ENCODE measurements at places on chromosomes 6 and 20.

DNA sequence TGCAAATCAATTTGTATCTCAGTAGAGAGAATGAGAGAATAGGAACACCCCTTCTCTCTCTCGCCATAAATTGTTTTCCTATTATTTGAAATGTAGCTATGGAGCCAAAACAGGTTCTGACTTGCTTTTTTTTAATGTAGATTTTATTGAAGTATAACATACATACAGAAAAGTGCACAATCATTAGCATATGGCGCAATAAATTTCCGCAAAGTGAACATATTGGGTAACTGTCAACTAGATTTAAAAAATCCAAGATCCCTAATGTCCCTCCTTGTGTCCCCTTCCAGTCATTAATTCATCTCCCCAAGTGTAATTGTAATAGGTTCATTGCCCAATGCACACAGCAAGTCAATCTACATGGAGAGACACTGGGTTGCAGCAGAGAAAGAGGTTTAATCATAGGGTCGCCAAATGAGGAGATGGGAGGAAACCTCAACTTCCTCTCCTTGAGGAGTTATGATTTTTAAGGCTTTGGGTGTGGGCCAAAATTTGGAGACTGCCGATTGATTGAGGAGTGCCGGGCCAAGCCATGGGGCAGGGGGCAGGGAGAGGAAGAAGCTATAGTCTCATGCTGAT, 43.3 kb upstream of the TGM3 start:
- no peak for DNase-seq

DNA sequence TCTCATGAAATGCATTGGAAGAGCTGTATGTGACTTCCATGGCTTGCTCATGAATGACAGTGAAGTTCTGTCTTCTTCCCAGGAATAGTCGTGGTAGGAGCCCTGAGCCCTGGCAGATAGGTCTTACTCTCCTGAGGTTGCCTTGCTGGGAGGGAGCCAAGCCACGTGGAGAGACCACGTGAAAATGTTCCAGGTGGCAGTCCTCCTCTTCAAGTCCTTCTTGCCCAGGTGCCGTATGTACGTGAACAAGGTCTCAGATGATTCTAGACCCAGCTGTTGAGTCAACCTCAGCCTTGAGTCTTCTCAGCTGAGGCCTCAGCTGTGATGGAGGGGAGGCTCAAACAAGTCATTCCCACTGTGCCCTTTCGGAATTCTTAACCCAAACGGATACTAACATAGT, 192.4 kb upstream of the PRDM1 start:
- no peak for DNase-seq

DNA sequence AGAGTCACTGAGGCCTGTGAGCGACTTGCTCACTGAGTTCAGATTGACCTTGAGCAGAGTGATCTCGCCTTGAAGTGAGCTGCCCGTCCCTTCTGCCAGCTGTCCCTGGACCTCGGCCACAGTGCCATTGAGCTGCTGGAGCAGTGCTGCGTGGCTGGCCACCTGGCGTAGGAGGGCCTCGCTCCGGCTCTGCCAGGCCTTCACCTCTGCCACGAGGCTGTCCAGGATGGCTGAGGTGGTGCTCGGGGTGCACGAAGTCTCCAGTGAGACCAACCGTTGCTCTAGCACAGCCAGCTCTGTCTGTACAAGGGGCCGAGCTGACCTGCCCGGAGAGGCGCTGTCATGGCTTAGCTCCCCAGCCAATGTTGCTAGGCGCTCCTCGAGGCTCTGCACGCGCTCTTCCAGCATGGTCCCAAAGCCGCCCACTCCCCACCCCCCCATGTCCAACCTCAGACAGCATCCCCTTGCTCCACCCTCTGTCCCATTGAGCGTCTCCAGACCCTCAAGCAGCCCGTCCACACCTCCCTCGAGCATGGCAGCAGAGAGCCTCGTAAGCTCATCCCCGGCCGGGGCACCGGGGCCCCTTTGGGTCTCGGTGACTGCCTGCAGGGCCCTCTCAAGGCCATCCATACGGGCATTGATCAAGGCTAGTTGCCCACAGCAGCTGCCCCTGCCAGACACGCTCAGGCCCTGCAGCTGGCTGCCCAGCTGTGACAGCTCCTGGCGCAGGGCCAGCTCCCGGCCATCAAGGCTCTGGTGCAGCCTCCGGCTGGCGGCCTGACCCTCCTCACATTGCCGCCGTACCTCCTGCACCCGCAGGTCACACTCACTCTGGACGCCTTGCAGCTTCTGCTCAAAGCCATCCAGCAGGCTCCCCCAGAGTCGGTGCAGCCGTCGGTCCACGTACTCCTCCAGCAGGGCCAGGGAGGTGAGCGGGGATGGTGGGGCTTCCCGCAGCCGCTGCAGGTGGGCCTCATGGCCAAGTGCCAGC, 4.6 kb downstream of the EMILIN3 start:
- no peak for DNase-seq

DNA sequence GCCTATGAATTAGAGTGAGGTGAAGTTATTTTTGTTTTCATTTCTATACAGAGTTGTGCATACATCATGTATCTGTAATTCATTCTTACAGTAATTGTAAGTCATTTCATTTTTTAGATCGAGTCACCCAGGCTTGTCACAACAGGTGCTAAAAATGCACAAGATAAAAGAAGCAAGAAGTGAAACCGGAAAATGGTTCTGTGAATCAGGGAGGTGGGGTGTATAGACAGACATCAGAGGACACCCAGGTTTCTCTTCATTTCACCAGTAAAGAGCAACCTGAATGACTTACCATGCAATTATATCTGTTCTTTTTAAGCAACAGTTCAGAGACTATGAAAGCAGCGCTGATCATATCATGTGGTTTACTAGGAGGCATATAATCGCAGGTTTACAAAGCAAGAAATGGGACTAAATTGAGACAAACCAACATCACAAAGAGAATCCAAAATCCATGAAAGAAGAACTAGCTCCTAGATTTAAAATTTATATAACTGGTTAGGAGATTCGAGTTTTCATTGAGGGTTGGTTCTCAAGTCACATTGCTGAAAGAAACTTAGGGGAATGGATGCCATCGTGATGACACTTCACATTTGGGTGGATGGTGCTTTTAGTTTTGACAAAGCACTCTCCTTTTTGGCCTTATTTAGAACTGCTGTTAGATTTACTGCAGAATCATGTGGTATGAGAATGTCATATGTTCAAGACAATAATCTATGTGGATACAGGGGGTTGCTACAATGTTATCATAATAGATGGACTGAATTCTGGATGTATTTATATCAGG, 27.9 kb upstream of the TBC1D7 start:
- DNase-seq = no peak

- no peak for DNase-seq
Measured at GRCh38 chr6:150654608-150655007, 54.9 kb downstream of the PLEKHG1 start.

- no peak for DNase-seq
Measured at GRCh38 chr20:5434116-5434515, 117.4 kb upstream of the PROKR2 start.

- no peak for DNase-seq
Measured at GRCh38 chr20:50802289-50802688, 7.4 kb downstream of the BCAS4 start.

DNA sequence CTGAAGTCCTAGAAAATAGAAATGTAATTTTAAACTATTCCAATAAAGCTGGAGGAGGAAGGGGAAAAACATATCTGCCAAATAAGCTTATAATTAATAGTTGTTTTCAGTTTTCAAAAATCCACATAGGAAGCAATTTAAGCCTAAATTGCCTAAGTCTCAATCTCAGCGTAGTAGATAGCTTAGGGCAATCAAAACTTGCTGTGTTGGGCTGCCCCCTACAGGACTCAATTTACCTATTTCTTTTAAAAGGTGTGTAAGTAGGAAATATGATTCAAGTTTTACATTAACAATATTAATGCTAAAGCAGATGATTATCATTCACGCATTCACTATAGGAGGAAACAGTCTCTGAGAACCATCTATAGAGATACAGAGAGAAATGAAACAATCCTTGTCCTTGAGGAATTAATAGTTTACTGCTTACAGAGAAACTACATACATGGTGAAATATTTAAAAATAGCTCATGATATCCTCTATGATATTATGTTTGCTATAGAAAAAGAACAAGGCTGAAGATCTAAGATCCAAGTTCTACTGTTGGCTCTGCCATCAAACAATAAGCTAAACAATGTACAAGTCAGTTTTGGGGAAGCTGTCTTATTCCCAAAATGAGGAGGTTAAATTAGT, 102.1 kb downstream of the ATG5 start:
- no peak for DNase-seq

- no peak for DNase-seq
Measured at GRCh38 chr6:34576286-34576955, 20.3 kb upstream of the SPDEF start.

DNA sequence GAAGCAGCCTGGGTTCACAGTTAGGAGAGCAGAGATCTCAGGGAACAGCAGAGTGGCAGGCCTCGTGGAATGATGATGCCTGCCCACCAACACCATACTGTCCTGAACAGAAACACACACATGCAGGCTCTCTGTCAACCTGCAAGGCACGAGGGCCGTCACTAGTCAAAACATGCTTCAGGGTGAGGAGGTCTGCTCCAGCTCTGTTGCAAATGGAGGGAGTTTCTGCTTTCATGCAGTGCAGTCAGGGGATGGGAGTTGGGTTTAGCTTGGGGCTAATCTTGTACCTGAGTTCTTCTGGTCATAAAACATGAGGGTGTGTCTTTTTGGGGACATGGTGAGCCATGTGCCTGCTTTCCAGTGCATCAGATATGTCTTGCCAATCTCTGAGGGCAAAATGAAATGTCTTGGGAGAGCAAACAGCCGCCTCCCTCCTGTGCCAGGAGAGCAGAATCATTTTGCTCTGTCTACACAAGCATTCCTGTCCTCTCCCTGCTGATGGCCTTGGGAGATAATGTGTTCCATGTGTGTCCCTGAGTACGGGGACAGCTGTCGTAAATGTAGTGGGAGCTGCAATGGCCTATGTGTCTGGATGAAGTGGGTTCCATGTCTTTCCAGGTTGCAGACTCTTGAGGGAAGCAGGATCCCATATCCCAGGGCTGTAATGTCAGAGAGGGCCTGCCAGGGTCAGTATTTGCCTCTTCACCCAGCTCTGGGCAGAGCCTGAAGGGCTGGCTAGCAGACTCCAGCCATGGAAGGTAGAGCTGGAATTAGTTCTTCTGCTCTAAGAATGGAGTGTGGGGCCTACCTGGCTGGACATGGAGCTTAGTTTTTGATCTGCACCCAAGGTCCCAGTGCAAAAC, 40.6 kb downstream of the MAFB start:
- DNase-seq = no peak

GRCh38 chr6:12653486-12653885, 63.1 kb upstream of the PHACTR1 start:
- no peak for DNase-seq

DNA sequence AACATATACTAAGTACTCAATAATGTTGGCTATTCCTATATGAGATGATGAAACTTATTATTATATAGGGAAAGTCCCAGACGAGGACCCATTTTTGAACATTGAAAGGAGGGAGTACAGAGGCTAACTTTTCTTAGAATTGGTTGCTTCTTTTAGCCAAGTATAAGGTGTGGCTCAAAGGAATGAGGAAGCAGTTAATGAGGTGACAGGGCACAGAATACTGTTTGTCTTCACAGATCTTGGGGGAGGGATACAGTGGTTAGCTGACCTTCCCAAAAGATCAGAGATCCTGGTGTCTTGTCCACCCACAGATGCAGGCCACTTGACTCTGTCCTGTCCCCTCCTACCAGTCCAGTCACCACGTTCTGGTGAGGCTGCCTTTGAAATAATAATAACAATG, 67.8 kb upstream of the EPB41L1 start:
- DNase-seq = no peak

DNA sequence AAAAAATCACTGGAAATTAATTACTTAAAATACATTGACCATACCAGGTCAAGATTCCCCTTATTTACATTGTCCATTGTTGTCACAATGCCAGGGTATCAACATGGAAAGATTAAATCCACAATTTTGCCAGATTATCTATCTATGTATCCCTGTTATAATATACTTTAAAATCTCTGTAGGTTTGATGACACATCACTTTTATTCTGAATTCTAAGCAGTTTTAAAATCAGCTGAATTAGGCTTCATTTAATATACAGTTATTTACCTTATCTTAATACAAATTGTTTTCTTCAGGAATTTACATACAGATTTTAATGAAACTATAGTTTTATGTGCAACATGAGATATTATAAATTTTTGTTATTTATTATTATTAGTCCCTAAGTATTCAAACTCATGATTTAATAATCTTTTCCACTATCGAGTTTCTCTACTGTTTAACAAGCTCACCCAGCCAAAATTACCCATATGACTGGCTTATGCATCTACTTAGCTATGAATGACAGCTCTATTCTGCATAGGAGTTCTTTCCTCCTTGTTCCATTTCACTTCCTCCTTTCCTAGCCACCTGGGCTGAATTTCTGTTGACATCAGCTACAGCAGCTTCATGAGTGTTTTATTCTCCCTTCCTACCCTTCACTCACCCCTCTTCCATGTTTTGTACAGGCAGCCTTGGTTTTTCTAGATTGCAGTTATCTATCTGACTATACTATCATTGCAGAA, 654.2 kb upstream of the MAP3K7 start:
- no peak for DNase-seq

GRCh38 chr6:1764397-1764987, 154.8 kb downstream of the FOXC1 start:
- DNase-seq = no peak

DNA sequence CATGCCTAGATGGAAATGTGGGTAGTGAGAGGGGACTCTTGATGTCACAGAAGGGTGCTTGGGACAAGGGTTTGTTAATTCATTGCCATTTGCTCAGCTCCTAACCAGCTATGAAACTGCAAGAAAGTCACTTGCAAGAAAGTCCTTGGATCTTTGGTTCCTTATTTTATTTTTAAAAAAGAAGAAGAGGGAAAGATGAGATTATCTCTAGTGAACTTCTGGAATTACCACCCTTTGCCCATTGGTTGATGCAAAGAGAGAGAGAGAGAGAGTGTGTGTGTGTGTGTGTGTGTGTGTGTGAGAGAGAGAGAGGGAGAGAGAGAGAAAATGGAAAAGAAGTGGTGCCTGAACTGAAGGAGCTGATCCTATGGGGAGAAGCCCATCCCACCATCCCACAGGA, 4.6 kb upstream of the SFT2D1 start:
- no peak for DNase-seq

- DNase-seq = no peak
Measured at GRCh38 chr20:50369225-50370035, 140.8 kb upstream of the PTPN1 start.

GRCh38 chr6:28105245-28105639, 19.2 kb upstream of the ZSCAN16 start:
- DNase-seq = no peak

Measured in left forelimb (tissue), 1 donor.